Frontal cortex (tissue), 4 donors: ENCODE measurements at places on chromosomes 12 and 14.

GRCh38 chr14:92585981-92586937 lies 72.7 kb downstream of the RIN3 start:
- peak; percentile 23 for DNase-seq

DNA sequence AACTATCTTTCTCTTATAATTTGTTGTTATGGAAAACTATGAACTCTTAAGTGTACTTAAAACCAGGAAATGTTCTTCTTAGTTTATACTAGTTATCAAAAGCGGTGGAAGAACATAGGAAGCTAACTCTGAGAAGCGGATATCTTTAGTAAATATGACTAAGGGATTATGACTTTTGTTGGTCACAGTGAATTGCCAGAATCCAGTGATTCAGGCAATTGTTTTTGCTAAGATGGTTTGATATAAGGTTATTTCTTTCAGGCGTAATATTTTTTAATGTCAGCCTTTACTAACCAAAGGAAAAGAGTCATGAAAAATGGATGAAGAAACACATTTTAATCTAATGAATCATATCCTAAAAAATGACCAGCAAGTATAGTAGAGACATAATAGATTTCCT lies 473.5 kb downstream of the FOXG1 start:
- DNase-seq: no peak

- no peak for DNase-seq
Observed at GRCh38 chr12:22332202-22332601, 2.3 kb downstream of the ST8SIA1 start.

GRCh38 chr12:39807043-39807442 lies 187.4 kb upstream of the ABCD2 start:
- DNase-seq: no peak

DNA sequence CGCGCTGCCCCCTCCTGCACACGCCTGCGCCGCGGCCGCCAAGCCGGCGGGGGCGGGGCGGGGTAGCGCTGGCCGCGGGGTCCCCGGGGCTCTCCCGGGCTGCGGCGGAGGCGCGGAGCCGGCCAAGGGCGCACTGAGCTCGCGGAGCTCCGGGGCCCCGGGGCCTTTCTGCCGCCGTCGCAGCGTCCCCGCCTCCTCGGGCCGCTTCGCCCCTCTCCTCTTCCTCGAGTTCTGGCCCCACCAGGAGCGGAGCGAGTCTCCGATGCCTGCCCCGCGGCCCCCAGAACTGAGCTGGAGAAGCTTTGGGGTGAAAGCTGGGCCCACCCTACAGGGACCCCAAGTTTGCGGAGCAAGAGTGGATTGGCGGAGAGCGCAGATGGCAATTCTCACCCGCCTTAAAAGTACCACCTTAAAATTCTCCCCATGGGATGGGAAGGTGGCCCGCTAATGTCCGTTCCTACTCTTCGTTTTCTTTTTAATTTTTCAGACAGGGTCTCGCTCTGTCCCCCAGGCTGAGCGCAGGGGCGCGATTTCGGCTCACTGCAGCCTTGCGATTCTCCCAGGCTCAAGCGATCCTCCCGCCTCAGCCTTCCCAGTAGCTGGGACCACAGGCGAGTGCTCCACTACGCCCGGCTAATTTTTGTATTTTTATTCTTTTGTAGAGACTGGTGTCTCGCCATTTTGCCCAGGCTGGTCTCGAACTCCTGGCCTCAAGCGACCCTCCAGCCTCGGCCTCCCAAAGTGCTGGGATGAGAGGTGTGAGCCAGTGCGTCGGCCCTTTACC lies 129.6 kb downstream of the NDUFA12 start:
- no peak for DNase-seq

GRCh38 chr12:114757684-114758325 lies 73.8 kb upstream of the TBX3 start:
- DNase-seq: no peak

GRCh38 chr12:62711631-62712241 lies 223.2 kb downstream of the PPM1H start:
- DNase-seq: no peak

- no peak for DNase-seq
Observed at GRCh38 chr12:103626498-103626897, 39.4 kb downstream of the STAB2 start.

DNA sequence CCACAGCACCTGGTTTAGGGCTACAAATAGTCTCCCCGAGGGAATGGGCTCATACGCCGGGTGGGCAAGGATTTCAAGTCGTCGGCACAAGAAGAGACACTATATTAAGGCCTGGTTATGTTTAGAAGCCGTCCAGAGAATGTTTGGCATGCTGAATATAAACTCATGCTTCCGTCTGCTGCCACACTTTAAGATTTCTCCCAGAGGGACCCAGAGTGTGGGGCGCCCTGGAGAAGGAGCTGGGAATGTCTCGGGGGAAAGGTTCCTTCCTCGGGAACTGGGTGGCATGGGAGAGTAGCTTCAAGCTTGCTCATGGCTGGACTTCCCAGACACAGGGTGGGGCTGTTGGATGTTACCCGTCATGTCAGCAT lies 295.7 kb downstream of the CACNA1C start:
- no peak for DNase-seq

GRCh38 chr12:109759595-109759994 lies 46.0 kb downstream of the FAM222A start:
- no peak for DNase-seq

DNA sequence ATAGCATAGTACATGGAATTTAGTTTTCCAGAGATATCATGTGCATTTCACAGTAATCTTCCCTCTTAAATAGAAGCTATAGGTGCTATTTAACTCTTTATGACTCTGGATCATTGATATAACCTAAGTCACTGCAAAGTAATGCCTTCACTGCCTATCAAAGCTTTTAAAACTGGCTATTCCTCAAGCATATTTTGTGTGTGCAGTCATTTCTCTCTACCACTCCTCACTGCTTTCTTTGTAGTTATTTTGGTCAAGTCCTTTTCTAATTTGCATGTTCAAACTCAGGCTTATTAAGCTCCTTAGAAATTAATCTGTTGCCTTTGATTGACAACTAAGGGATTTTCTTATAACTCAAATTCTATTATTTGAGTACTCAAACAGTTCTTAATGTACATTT lies 79.4 kb upstream of the PLEKHG7 start:
- no peak for DNase-seq

DNA sequence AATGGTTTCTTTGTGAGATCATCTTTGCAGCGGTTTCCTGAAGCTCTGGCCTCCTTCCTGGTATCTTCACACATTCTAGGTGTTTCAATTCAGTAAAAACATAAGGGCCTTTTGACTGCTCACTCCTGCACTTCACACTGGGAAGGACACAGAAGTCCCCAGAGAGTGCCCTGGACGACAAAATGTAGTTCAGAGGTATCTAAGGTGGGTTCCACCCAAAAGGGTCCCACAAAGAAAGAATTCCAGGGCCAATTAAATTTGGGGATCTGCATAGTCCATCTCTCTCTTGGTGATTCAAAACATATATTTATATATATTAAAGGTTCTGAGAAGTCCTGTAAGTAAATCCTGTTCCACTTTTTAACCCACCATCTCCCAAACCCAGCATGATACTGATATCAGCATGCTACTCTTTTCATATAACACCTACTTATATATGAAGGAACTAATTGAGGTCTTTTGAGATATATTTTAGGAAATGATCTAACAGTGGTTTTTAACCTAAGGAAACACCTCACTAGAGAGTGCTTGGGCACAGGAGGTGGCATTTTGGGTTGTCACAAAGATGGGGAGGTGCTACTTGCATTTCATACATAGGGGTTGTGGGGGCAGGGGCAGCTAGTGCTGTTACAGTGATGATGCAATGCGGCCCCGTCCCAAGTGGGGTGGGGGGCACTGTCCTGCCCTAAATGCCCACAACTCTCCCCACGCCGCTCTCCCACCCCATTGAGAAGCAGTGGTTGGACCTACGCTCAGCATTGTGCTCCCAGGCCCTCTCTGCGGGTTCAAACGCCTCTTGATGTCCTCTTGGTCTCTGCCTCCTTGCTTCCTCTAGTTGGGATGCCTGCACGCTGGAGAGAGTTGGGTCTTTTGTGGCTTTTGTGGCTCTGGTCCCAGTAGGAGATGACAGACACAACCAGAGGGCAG lies 109.4 kb downstream of the ARF6 start:
- DNase-seq: no peak

- no peak for DNase-seq
Observed at GRCh38 chr12:6696690-6697583, 3.7 kb downstream of the PIANP start.

- DNase-seq: no peak
Observed at GRCh38 chr12:52581481-52581880, 7.8 kb upstream of the KRT74 start.

DNA sequence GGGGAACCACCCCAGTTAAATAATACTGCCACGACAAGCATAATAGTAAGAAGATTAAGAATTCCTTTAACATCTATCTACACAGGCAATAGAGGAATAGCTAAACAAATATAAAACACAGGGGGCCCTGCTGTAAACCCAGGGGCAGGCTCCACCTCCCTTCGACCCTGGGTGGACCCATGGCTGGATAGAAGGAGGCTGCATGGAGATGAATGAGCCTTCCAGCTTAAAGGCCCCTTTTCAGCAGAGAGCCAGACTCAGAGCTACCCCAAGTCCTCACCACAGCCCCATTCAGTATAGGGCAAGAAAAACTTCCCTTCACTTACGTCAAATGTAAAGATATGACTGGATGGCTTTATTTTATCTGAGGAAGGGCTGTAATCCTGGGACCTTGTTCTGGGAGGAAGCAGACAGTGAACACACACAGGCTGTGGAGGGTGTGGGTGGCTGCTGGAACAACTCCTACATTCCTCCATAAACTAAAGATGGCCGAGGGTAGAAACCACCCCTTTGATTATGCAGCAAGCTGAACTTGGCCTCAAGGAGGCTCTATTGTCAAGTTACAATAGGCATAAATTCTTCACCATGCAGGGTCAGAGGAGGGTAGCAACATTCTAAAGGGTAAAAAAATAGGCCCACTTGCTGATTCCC lies 30.4 kb downstream of the NUAK1 start:
- no peak for DNase-seq

GRCh38 chr14:94663538-94663937 lies 51.3 kb downstream of the SERPINA3 start:
- DNase-seq: no peak

GRCh38 chr12:120810021-120810420 lies 84.4 kb downstream of the ACADS start:
- DNase-seq: no peak

GRCh38 chr12:53071591-53072551 lies 7.3 kb downstream of the SPRYD3 start:
- DNase-seq: no peak

DNA sequence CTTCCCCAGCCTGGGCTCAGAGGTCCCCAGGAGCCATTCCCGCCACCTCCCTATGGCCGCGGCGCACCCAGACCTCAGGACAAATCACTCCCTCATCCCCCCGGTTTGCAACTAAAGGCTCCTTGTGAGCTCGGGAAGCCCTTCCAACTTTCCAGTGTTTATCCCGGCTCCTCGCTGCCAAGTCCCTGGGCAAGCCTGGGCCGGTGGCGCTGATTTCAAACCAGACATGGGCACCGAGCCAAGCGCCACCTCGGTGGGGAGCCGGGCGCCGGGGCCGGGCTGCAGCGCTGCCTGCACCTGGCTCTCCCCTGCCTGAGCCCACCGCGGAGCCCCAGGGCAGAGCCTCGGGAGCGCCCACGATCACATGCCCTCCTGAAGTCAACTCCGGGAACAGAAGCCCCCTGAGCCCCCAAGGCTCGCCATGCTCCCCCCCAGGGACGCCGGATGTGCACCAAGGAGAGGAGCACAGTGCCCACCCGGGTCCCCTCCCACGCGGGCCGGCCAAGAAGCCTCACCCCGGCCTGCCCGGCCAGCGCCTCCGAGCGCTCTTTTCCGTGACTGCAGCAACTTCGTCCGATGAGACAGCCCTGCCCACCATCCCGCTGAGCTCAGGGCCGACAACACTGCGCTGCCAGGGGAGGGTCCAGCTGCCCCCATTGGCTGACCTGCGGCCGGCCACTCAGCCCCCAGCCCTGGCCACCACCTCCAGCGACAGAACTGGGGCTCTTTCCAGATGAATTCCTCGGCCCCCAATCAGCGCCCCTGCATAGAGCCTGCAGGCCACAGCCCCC lies 50.0 kb downstream of the NCOR2 start:
- peak; percentile 71 for DNase-seq

DNA sequence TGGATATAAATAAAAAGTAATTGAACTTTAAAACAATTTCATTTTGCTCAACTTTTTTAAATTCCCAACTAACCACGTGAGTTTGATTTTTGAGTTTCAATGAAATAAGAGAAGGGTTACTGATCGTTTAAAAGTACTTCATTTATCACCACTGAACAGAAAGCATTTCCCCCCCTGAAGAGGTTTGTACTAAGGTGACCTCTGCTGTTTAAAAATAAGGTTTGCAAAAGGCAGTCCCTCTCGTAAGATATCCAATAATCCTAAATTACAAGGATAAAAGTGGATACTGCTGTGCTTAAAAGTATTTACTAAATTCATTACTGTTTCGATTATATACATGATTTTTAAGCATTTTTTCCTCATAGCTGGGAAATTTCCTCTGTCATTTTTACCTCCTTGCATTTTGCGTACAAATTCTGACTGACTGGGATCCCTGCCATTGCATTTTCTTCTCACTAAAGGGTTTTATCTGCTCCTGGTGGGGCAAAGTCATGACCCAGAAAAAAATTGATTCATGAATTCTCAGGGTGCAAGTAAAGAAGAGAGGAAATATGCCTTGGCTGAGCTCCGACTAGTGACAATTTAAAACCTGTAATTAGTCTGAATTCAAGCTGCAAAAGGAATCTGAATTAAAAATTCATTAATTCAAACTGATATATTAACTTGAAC lies 463.8 kb downstream of the PRKD1 start:
- DNase-seq: no peak

- DNase-seq: no peak
Observed at GRCh38 chr14:99728981-99729451, 44.9 kb downstream of the CYP46A1 start.

DNA sequence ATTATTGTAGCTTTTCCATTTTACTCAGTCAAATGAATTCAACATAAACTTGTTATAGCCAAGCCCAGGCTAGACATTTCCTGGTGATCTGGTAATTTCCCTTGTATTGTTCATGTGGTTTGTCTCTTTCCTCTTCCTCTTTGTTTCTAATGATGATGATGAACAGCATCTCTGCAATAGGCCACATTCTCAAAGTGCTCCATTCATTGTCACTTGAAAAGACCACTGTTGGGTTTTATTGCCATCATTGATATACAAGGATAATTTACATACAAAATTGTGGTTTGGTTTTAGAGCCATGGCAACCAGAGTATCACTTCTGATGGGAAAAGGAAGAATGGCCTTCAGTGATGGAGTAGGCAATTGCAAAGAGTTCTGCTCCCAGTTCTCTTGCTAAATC lies 379.3 kb downstream of the RGS6 start:
- DNase-seq: no peak

GRCh38 chr14:65210118-65210821 lies 108.0 kb upstream of the MAX start:
- DNase-seq: no peak

GRCh38 chr12:69987579-69988091 lies 162.6 kb downstream of the MYRFL start:
- DNase-seq: no peak

DNA sequence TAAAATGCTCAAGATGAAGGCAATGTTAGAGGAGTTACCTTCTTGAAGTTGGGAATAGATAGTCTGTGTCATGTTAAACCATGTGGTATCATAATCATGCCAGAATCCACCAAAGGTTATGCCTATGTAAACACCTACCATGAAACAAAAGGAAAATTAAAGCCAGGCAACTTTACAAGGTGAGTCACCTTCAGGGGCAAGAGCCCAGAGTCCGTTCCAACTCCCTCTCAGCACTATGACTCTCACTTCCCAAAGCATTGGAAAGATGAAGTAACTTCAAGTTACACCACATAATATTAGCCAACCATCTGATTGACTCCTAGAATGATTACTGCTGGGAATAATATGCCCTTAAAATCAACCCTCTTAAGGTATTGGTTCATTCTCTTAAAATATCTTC lies 38.5 kb downstream of the CATSPERB start:
- DNase-seq: no peak
